ENCODE measurements at places on chromosomes 12 and 14. TPM values are rescaled to one million over a fixed set of nuclear protein-coding genes. Genes with fewer than 3 reads are reported as not detected.
A peak's percentile ranks its signal among the peaks of the same experiment; 100 is the strongest.

- no peaks in the 10 kb centered on the region for H3K27me3 ChIP-seq
- H3K4me3 ChIP-seq: no peak overlapping the region
- peaks cover 12% of the 10 kb centered on the region for H3K36me3 ChIP-seq
- peak; percentile 16 for DNase-seq
Observed at GRCh38 chr14:100336618-100337530, 13.7 kb downstream of the SLC25A47 start.

DNA sequence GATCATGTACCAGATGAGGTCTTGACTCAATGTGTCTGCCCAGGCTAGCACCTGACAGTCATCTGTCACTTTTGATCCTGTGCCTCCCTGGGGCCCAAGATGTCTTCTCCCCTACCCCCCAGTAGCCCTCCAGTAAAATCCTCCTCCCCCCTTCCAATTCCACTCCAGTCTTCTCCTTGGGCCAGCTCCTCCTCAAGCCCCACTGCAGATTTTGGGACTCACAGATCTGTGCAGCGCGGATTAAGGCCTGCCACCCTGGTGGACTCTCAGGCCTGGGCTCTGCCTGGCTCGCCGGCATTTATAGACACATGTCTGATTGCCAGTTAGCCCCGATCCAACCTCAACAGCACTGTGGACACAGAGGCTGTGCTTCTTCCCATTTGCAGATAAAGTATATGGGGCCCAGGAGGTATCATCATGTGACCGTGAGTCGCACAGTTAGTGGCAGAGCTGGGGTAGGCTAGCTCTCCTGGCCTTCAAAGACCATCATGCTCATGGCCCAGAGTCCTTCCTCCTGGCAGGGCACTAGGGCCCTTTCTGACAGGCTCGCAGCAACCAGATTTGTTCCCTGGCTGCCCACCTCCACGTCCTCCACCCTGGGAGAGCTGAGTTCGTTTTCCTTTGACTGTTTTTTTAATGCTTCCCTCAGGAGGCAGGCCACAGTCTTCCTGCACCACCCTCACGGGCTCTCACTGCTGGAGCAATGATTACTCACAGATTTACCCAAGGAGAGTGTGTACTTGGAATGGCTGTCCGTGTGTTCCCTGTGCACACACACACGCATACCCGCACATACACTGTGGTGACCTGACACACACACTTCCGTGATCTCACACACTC lies 98.3 kb upstream of the DIO3 start:
- DNase-seq: peak; percentile 26
- no peaks in the 10 kb centered on the region for H3K4me1 ChIP-seq
- no peak overlapping the region for H3K4me3 ChIP-seq
- H3K27ac ChIP-seq: no peak overlapping the region
- no peaks in the 10 kb centered on the region for H3K36me3 ChIP-seq

- no peaks in the 10 kb centered on the region for H3K4me1 ChIP-seq
- no peak overlapping the region for H3K4me3 ChIP-seq
- H3K36me3 ChIP-seq: no peaks in the 10 kb centered on the region
- no peak for DNase-seq
Observed at GRCh38 chr12:93164103-93164880, 213.4 kb upstream of the NUDT4 start.

The ANKRD33 gene
- not detected for total RNA-seq

GRCh38 chr14:77882098-77882497 lies 82.2 kb downstream of the ADCK1 start:
- no peaks in the 10 kb centered on the region for H3K27me3 ChIP-seq
- H3K36me3 ChIP-seq: no peaks in the 10 kb centered on the region
- H3K4me1 ChIP-seq: no peaks in the 10 kb centered on the region
- H3K27ac ChIP-seq: no peak overlapping the region
- peak; percentile 63 for DNase-seq

DNA sequence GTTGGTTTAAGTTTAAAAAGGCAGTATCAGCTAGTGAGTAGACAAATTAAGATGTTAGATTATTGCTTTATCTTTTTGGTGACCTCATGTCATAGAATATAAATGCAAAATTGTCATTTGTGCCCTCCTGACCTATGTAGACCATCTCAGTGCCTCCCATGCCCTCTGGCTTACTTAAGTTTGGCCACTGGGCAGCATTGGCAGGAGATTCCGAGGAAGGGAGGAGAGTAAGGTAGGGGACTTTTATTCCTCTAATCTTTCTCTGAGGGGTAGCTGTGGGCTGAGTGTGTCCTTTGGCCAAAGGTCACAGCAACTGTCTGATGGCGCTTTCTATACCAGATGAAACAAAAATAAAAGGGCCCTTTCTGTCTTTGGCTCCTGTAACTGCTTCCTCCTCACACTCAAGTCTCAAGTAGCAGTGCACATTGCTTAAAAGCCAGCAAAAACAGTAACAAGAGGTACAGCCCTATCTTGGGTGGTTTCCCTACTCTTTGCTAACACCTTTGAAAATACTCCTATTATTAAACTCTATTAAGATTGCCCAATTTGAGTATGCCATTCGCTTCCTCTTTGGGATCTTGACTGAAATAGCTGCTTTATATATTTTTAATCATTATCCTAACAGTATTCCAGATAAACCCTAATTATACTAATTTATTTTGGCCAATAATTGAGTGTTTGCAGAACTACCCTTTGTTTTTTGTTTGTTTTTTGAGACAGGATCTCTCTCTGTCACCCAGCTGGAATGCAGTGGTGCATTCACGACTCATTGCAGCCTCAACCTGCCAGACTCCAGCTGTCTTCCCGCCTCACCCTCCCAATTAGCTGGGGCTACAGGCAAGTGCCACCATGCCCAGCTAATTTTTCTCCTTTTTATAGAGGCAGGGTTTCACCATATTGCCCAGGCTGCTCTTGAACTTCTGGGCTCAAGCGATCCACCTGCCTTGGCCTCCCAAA lies 56.5 kb upstream of the KCNH3 start:
- no peak overlapping the region for H3K4me3 ChIP-seq
- no peaks in the 10 kb centered on the region for H3K4me1 ChIP-seq
- H3K36me3 ChIP-seq: no peaks in the 10 kb centered on the region
- H3K27ac ChIP-seq: no peak overlapping the region

- H3K4me1 ChIP-seq: no peaks in the 10 kb centered on the region
- no peak overlapping the region for H3K4me3 ChIP-seq
- no peaks in the 10 kb centered on the region for H3K36me3 ChIP-seq
Observed at GRCh38 chr12:130993759-130994670, 40.3 kb downstream of the ADGRD1 start.

DNA sequence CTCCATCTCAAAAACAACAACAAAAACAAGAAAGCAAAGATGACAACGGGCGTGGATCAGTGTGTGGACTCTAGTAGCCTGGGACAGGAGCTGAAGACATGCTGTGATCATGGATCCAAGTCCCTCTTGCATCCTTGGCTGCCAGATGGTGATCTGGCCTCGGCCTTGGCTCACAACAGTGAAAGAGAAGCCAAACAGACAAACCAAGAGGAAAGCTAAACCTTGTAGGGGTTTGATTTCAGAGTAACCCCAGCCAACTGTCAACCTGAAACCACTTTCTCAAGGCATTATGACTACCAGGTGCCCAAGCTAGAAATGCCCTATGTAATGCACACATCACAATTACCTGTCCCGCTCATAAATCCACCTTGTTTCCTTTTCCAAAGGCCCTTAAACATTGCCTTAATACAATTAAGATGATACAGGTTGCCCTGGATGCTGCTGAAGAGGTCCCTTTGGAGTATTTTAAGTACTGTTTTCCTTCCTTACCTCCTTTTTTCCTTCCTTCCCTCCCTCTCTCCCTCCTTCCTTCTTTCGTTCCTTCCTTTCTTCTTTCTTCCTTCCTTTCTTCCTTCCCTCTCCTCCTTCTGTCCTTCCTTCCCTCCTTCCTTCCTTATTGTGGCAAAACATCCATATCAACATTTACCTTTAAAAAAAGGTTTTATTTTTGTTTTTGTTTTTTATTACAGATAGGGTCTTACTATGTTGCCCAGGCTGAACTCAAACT lies 41.4 kb upstream of the NINJ2 start:
- no peaks in the 10 kb centered on the region for H3K36me3 ChIP-seq
- no peaks in the 10 kb centered on the region for H3K27me3 ChIP-seq
- no peaks in the 10 kb centered on the region for H3K4me1 ChIP-seq
- H3K27ac ChIP-seq: no peak overlapping the region
- DNase-seq: no peak

The KRT6A gene
- total RNA-seq: not detected

- no peaks in the 10 kb centered on the region for H3K4me1 ChIP-seq
- H3K27me3 ChIP-seq: no peaks in the 10 kb centered on the region
- no peak for DNase-seq
- H3K36me3 ChIP-seq: no peaks in the 10 kb centered on the region
- H3K27ac ChIP-seq: no peak overlapping the region
- H3K4me3 ChIP-seq: no peak overlapping the region
Observed at GRCh38 chr12:112988224-112988623, 9.9 kb downstream of the OAS2 start.

DNA sequence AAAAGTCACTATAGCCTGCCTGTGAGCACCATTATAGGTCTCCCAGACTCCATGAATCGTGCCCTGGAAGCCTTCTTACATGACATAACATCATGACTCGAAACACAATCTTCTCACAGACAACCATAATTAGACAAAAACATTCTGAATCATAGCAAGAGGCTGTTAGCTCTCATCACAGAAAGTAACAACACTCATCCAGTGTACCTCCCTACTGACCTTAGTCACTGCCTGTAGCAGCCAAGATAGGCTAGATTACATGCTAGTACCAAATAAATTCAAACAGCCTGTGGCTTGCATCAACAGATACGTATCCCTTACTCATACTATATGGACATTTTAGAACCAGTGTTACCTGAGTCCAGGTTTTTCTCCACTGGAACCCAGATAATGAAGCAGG lies 663.8 kb upstream of the FOXG1 start:
- no peak for DNase-seq
- no peak overlapping the region for H3K4me3 ChIP-seq
- H3K27ac ChIP-seq: no peak overlapping the region
- H3K4me1 ChIP-seq: no peaks in the 10 kb centered on the region
- H3K36me3 ChIP-seq: no peaks in the 10 kb centered on the region
- H3K27me3 ChIP-seq: no peaks in the 10 kb centered on the region

DNA sequence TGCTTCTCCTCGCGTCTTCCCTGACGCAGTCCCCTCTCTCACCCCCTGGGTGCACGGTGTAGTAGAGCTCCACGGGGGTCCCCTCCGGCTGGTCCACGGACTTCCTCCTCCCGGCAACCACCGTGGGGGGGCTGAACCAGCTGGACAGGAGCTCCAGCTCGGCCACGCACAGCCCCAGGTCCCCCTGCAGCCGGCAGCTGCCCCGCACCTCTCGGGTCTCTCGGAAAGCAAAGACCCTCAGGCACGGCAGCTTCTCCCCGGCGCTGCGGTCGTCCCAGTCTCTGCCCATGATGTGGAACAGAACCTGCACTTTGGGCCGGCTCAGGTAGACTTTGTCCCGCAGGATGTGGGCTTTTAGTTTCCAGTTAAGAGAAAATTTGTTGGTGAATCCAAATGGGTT lies 203.8 kb downstream of the TMEM132D start:
- no peak overlapping the region for H3K27ac ChIP-seq
- no peak for DNase-seq
- H3K27me3 ChIP-seq: no peaks in the 10 kb centered on the region
- no peak overlapping the region for H3K4me3 ChIP-seq
- H3K36me3 ChIP-seq: no peaks in the 10 kb centered on the region

DNA sequence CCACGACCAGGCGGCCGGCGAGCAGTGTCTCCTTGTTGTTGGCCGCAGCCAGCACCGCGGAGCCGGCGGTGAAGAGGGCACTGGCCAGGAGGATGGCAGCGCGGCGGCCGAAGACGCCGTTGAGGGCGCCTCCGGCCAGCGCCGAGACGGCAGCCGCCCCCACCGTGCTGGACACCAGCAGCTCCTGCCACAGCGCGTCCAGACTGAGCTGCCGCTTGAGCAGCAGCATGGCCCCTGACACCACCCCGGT lies 691 bp downstream of the SLC2A13 start:
- H3K36me3 ChIP-seq: no peaks in the 10 kb centered on the region
- H3K4me1 ChIP-seq: no peaks in the 10 kb centered on the region
- DNase-seq: peak; percentile 80
- no peaks in the 10 kb centered on the region for H3K27me3 ChIP-seq
- peak overlapping the region; percentile 48 for H3K4me3 ChIP-seq
- peak overlapping the region; percentile 77 for H3K27ac ChIP-seq

GRCh38 chr14:52342849-52343596 lies 28.9 kb downstream of the PTGER2 start:
- no peaks in the 10 kb centered on the region for H3K4me1 ChIP-seq
- no peaks in the 10 kb centered on the region for H3K36me3 ChIP-seq
- no peak overlapping the region for H3K27ac ChIP-seq

GRCh38 chr14:33938131-33938949 lies 12.5 kb downstream of the EGLN3 start:
- peak overlapping the region; percentile 30 for H3K4me3 ChIP-seq
- peak overlapping the region; percentile 49 for H3K27ac ChIP-seq
- no peaks in the 10 kb centered on the region for H3K36me3 ChIP-seq
- H3K4me1 ChIP-seq: no peaks in the 10 kb centered on the region

DNA sequence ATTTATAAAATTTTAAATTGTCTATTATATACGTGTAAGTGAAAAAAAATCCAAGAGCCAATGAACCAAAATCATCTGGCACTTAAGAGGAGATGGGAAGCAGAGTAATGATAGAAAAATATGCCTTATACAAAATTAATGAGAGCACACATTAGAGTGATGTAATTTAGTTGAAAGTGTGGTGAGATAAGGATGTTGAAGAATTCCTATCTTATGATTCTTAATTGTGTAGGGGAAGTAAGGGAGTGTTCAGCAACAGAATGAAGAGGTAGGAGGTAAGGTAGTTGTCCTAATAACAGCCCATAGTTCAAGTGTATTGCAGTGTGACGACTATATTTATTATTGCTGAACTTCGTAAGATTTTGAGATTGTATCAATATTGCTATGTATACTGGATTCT lies 843.4 kb upstream of the FLRT2 start:
- no peak overlapping the region for H3K4me3 ChIP-seq
- DNase-seq: no peak
- no peaks in the 10 kb centered on the region for H3K4me1 ChIP-seq
- H3K27me3 ChIP-seq: no peaks in the 10 kb centered on the region
- no peak overlapping the region for H3K27ac ChIP-seq
- H3K36me3 ChIP-seq: no peaks in the 10 kb centered on the region

DNA sequence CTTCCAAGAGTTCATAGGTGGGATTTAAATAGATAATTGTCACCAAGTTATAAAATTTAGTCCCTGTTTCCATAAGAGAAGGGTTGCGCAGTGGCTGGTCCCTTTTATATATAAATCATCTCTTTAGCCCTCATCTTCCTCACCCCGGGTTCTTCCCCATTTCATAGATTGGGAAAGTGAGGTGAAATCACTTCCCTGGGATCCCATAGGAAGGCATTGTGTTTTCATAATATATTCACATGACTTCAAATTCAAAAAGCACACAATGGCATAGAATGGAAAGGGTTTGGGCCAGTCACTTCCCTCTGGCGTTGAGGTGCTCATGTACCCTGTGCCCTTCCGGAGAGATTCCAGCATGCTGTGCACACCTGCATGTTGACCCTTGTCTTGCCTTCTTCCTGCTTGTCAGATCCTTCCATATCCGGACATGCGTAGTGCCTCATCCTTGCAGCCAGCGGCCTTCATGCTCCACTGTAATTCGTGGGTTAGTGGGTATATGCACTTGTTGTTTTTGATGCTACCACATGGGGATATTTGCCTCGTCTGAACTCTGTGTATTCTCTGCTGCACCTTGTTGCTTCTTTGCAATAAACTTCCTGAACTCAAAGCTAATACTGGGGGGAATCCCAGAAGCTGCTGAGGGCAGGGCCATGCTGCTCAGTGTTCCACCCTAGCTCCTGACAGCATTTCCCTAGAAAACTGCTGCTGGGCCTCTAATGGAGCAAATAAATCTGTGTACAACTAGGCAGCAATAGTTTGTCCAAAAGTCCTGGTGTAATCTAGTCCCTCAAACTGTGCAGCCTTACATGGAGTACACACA lies 59.6 kb downstream of the ANAPC7 start:
- no peak for DNase-seq
- peaks cover 13% of the 10 kb centered on the region for H3K36me3 ChIP-seq
- no peaks in the 10 kb centered on the region for H3K4me1 ChIP-seq
- no peak overlapping the region for H3K27ac ChIP-seq
- no peak overlapping the region for H3K4me3 ChIP-seq
